Kidney glomerular epithelial cell (primary cell): ENCODE measurements at places on chromosomes 2 and 18.

GRCh38 chr2:100106460-100106859, 35.9 kb downstream of the AFF3 start:
- no peak for DNase-seq

DNA sequence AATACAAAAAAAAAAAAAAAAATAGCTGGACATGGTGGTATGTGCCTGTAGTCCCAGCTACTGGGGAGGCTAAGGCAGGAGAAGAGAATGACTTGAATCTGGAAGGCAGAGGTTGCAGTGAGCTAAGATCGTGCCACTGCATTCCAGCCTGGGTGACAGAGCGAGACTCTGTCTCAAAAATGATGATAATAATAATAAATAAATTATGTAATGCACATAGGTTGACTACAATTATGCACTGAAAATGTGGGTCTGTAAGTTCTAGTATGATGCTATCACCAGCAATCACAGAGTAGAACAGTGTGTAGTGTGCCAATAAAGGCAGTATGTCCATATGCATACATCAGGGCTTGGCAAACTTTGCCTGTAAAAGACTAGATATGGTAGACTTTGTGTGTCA, 55.6 kb upstream of the MYCN start:
- no peak for DNase-seq

DNA sequence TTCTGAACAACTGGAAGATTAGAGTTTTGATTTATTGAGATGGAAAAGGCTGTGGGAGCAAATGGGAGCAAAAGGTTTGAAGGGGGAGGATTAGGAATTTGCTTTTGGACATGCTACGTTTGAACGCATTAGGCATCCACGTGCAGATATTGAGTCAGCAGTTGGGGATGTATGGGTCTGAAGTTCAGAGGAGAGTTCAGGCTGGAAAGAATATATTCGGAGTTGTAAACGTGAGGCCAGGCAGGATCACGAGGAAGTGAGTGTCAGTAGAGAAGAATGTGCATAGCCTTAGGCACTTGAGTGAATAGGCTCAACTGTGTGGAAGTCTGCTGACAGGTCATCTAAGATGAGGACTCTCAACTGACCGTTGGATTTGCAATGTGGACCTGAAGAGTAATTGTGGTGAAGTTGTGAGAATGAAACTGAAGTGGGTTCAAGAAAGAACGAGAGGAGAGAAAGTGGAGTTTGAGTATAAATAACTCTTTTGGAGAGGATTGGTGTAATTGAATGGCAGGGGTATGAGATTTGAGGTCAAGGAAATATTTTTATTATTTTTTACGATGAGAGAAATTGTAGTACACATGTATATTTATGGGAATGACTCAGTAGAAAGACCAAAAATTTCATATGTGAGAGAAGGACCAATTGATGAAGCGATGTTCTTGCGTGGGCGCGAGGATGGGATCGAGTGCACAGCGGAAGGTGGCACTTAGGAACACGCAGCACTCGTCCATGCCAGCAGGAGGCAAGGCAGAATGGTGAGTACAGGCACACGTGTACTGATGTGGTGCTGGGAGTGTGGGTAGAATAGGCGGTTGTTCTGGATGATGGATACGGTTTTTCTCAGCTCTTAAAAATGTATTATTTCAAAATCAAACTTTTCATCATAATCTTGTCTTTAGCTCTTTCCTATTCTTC, 40.5 kb upstream of the POLE4 start:
- no peak for DNase-seq

GRCh38 chr2:106113361-106113966, 80.6 kb downstream of the UXS1 start:
- DNase-seq = peak; percentile 51

GRCh38 chr18:70450426-70451253, 161.8 kb downstream of the SOCS6 start:
- peak; percentile 12 for DNase-seq

DNA sequence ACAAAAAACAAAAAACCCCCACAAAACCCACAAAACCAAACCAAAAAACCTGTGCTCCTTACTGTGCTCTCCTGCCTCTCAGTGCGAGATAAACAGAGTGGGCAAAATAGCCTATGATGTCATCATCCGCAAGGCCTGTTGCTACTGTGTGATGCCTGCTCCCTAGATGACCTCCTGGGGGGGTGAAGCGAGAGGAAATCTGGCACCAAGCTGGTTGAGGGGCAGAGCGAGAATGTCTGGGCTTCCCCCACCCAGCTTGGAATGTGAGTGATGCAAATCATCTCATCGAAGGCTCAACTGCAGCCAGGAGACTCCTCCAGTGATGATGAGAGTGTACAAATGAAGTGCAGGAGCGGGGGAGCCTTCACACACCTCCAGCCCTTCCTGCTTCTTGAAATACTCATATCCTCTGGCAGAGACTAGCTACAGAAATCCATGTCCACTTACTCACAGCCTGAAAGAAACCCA, 57.7 kb upstream of the MAP4K3 start:
- DNase-seq = peak; percentile 99

- DNase-seq = peak; percentile 68
These were observed 82.1 kb downstream of the TNP1 start for GRCh38 chr2:216777637-216778273.

DNA sequence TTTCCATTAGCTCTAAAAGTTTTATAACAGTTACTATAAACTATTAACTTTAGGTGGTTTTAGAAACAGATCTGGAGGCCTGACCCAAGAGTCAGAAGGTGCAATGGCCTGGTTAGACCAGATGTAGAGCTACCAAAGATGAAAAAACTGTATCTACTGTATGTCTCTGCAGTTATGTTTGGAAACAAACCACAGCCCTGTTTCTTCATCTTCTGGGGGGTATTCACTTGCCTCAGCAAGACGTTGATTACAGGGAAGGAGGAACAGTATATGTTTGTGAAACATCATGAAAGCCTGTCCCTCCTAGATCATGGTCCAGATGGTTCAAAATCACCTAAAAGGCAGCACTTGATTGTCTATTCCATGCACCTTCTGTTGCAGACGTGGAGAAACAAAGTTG, 220.2 kb downstream of the SUCLG1 start:
- no peak for DNase-seq

DNA sequence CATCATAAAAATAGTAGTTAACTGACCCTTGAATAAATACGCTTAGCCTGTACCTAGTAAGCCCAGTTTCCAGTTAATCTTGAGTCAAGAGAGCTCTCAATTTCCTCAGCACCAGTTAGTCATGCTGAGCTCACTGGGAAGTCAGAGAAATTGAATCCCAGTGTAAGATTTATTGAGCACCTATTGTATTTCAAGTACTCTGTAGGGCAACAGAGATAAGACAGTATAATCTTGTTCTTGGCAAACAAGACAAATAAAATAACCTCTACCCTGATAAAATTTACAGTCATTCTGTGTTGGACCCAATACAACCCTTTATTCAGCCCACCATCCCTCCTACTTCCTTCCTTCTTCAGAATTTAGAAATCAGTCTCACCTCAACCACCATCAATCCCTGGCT, 71.9 kb upstream of the NRP2 start:
- no peak for DNase-seq

DNA sequence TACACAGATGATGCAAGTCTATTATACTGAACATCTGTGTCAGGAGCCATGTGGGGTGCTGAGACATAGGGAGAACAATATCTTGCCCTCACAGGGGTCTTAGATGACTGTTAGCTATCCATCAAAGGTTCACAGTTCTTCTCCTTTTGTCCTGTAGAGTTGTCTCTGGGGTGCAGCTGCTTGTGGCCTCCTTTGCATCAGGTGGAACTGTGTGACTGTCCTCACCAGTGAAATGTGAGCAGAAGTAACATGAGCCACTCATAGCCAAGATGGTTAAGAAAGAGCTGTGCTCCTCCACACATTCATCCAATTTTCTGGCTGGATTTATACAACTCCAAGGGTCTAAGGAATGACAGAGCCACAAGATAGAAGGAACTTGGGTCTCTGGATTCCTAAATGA, 56.0 kb upstream of the ST8SIA3 start:
- DNase-seq = no peak

- DNase-seq = no peak
These were observed 202.4 kb upstream of the SIX2 start for GRCh38 chr2:45211636-45212035.

- peak; percentile 96 for DNase-seq
These were observed 109.7 kb downstream of the MBD5 start for GRCh38 chr2:148130581-148130980.

DNA sequence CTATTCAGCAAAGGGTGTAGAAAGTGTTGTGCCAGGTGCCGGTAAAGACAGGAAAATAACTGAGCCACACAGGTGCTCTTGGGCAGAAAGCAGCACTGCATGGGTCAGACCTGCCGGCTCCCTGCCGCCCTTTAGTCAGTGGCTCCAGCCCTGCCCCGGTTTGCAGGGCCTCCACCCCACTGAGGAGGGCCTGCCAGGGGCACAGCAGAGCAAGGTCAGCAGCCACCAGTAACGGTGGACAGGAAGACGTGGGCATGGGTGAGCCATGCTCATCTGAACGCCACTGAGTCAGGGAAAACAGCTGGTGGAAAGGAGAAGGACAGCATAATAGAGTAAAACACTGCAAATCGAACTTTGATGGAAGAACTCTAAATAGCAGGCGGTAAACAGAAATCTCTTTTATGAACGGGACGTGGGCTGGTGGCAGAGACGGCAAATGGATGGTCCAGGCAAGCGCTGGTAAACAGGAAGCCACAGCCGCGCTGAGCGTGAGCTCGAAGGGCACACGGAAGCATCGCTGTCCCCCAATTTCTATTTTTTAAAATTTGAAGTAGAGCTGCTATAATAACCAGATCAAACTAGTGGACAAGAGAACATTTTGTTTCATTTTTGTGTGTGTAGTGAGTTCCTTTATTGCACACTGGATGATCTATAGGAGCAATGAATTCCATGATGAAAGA, 141.8 kb upstream of the ALKAL2 start:
- DNase-seq = no peak

GRCh38 chr18:29726646-29727045, 1315.9 kb downstream of the DSC3 start:
- DNase-seq = no peak
